ENCODE measurements at places on chromosomes 5 and 9.

- DNase-seq: peak; percentile 99
Measured at GRCh38 chr9:131330814-131331600, 41.5 kb downstream of the PLPP7 start.

GRCh38 chr9:18207735-18208134 lies 266.2 kb upstream of the ADAMTSL1 start:
- DNase-seq: no peak

- no peak for DNase-seq
Measured at GRCh38 chr5:15938961-15939360, 240.6 kb downstream of the MARCHF11 start.

GRCh38 chr9:90014421-90014820 lies 409.6 kb downstream of the GADD45G start:
- DNase-seq: no peak

DNA sequence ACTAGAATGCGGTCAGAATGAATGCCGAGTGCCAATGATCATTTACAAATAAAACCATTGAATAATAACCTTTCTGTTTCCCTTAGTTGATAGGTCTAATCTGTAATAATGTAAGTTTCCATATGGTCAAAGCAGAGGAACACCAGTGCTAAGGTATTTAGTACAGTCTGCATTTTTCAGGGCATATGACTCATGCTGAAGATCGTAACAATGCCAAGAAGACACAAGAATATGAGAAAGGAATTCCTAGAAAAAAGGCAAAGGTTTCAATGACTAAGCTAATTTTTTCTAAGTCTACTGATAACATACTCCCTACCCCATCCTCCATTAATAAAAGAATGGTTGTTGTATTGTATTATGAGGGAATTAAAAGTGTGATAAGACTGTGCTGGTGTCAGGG lies 2.8 kb downstream of the OR1L8 start:
- no peak for DNase-seq

- no peak for DNase-seq
Measured at GRCh38 chr9:108516391-108516790, 339.4 kb downstream of the ACTL7B start.

- DNase-seq: peak; percentile 63
Measured at GRCh38 chr5:140988100-140988499, 21.8 kb downstream of the PCDHAC2 start.

- no peak for DNase-seq
Measured at GRCh38 chr5:143231973-143232812, 171.3 kb downstream of the NR3C1 start.

- DNase-seq: no peak
Measured at GRCh38 chr9:95085036-95085770, 232.3 kb downstream of the FANCC start.

- peak; percentile 84 for DNase-seq
Measured at GRCh38 chr5:175321927-175322532, 122.0 kb downstream of the DRD1 start.

DNA sequence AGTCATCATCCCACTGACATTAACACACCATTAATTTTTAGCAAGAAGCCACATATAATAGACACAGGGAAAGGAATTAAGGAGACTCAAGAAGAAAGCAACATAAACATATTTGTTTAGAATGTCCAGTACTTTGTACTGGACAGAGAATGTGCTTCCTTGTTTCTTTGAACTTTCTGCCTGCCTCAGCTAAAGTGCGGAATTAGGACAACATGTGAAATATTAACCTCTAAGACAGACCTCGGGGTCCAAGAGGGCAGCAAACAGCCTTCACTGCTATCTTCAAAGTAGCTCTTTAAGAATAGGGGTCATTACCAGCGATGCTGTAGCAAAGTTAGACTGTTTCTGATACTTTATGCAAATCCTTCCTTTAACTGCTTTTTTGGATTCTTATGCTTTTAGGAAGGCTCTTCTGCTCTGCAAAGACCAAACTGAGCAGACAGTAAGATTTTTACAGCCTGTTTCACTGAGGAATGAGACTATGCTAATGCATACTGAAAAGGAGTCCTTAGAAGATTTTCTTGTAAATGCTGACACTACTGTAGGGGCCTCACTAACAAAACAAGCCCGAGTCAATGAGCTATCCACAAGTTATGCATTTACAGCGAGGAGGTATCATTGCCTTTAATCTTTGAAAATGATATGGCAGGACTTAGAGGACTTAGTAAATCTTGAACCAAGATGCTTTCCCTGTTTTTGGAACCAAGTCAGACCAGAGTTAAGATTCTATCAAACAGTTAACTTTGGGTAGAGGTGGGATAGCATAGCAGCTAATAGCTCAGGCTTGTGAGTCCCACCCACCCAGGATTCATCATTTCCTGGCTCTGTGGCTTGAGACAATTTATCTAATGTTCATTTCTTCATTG lies 23.8 kb downstream of the DAB2 start:
- DNase-seq: peak; percentile 31

DNA sequence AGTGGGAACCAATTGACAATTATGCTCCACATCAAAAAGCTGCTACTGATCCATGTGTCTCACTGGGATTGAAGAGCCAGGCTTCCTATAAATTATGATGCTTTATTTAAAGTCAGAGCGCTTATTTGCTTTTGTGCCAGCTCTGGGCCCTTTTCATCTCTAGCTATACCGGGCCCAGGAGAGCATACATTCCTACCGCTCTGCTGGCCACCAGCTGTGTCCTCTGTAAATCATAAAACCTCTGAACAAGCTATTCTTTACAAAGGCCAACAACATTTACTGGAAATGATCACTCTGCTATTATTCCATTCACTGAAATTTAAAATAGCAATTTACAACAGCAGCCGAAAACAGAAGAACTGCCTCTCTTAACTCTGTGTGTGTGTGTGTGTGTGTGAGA lies 86.6 kb downstream of the ZNF608 start:
- no peak for DNase-seq
